Stimulated activated CD4-positive, alpha-beta T cell treated with anti-CD3 and anti-CD28 coated beads, Interleukin-15, amount 100 ng/mL, for 48 hours (primary cell): ENCODE measurements at places on chromosomes 1 and 21.

- no peak for DNase-seq
These were observed 5.5 kb downstream of the THBS3 start for GRCh38 chr1:155202198-155202597.

- DNase-seq, result no peak
These were observed 11.4 kb downstream of the KCNJ6 start for GRCh38 chr21:37904856-37905255.

DNA sequence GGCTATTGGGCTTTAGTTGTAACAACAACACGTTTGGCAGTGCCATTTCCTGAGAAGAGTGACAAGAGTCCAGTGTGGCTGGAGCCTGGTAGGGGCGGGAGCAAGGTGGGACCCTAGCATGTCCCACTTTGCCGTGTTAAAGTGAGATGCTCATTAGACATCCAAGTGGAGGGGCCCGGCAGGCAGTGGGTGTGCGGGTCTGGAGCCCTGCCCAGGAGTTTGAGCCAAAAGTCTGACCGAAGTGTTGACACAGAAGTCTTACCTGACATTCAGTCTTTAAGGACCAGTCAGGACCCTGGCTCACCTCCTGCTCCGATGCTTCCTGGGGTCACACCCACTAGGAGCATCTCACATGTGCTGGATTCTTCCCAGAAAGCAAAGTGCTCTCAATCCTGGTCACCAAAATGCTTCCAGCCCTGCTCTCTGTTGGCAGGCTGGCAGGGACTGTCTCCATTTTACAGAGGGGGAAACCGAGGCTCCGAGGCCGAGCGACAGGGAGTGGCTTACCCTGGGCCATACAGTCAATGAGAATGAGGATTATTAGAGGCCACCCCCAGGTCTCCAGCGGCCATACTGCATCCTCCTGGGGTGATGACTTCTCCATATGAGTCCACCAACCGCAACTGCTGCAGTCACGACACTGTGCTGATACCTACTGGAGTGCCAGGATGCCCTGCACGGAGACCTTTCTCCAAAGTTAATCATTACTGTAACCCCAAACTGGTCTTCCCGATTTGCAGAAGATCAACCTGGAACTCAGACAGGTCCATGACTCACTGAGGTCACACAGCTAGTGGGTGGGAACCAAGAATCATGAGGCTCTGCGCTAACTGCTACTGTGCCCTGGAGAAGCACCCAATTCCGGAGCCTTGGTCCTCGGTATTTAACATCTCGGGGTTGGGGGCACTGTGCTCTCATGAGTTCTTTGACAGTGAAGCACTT, 112.7 kb downstream of the PRDM2 start:
- no peak for DNase-seq

- no peak for DNase-seq
These were observed 37.2 kb downstream of the DNTTIP2 start for GRCh38 chr1:93841771-93842170.

DNA sequence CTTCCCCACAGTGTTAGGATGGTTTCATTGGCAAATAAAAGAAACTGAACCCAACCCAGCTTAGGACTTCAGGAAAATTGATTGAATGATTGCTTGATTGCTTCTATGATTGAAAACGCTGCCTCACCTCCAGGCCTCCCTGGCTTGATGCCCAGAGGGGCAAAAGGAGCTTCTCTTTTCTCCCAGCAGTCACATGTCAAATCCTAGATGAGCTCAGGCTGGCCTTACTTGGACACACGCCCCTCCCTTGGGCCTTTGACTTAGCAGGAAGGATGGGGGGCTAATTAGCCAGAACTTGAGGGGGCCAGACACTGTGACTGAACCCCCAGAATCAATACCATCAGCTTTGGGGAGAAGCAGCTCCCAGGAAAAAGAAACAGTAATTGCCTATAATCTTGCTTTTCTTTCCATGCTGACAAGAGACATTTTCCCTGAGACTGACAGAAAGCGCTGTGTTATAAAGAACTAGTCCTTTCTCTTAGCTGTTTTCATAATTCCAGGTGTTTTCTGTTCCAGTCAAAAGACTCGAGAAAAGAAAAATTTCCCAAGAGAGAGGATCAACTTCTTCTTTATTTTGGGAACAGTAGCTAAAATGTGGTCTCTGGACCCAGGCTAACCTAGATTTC, 50.8 kb upstream of the ATP5PO start:
- no peak for DNase-seq

- DNase-seq, result no peak
These were observed 19.6 kb downstream of the C21orf91 start for GRCh38 chr21:17799414-17800164.

DNA sequence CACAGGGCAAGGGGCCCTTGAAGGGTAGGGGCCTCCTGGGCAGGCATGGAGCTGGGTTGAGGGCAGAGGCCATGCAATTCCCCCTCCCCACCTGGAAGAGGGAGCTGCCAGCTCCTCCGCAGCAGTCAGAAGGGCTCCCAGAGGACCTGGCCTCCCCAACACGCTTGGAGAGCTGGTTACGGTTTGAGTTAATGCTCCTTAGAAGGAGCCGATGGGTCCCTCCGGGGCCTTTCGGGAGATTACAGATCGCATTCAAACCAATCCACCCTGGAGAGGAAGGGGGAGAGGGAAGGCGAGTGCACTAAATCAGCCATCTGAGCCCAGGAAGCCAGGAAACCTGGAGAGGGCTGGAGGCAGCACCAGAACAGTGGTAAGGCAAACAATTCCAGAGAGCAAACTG, 106.3 kb upstream of the CSF3R start:
- DNase-seq, result no peak

DNA sequence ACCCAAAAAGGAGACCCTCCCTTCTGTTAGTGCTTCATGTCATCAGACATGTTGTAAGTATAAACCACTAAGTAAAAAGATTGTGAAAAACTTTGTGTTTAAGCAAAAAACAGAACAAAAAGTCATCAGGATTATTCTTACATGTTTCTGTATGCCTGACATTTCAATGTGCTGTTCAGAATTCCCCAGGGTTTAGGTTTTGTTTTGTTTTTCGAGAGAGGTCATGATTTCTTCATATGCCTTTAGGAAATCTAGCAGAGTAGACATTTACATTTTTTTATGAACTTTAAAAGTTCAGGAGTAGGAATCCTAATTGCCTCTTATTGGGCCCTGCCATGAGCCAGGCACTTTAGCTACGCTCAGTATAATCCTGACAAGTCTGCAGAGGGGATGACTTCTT, 85.3 kb downstream of the VPS13D start:
- no peak for DNase-seq

DNA sequence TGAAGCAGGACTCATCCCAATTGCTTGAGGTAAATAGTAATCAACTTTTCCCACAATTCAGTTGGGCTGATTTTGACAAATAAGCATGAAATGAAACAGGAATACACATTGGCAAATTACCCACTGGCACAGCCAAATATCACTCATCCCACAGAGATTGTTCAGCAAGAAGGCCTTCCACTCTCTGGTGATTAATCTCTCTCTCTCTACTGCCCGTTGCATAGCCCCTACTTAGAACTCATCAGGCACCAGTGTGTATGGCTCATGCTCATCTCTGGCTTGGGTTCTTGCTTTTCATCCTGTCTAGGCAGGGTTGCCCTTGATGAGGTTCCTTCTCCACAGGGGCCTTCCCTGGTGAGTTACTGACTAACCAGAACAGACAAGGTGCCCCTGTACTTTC, 1.1 kb downstream of the BSDC1 start:
- no peak for DNase-seq
